GOT3 (cell line): ENCODE measurements at places on chromosomes 1 and 21.

- no peak for DNase-seq
Observed at GRCh38 chr1:72366466-72366865, 84.1 kb upstream of the NEGR1 start.

DNA sequence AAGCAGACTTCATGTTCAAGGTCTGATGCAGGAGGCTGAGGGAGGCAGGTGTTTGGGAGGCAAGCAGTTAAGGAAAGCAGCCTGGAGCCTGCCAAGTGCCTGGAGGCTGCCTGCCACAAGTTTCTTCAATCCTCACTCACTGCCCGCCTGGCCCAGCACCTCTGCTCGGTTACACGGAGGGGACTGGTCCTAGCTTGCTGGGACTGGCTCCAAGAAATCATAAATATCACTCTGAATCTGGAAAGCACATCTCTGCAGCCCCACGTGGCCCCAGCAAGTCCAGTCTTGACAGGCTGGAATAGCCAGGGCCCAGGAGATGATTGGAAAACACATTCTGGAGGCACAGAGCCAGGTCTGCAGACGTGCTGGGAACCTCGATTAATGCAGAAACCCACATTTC, 83.9 kb downstream of the BCAR3 start:
- DNase-seq = no peak

GRCh38 chr1:28144203-28145135, 32.0 kb downstream of the PTAFR start:
- DNase-seq = no peak

DNA sequence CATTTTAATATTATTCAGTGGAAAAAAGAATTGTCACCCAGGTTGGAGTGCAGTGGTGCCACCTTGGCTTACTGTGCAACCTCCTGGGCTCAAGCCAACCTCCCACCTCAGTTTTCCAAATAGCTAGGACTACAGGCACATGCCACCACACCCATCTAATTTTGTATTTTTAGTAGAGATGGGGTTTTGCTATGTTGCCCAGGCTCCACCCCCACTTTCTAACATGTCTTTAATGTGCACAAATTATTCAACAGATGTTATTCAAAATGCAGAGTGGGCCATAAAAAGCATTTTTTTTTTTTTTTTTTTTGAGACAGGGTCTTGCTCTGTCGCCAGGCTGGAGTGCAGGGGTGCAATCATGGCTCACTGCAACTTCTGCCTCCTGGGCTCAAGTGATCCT, 17.3 kb downstream of the DDX59 start:
- DNase-seq = no peak

- DNase-seq = no peak
Observed at GRCh38 chr1:85616364-85616705, 35.8 kb downstream of the CCN1 start.

DNA sequence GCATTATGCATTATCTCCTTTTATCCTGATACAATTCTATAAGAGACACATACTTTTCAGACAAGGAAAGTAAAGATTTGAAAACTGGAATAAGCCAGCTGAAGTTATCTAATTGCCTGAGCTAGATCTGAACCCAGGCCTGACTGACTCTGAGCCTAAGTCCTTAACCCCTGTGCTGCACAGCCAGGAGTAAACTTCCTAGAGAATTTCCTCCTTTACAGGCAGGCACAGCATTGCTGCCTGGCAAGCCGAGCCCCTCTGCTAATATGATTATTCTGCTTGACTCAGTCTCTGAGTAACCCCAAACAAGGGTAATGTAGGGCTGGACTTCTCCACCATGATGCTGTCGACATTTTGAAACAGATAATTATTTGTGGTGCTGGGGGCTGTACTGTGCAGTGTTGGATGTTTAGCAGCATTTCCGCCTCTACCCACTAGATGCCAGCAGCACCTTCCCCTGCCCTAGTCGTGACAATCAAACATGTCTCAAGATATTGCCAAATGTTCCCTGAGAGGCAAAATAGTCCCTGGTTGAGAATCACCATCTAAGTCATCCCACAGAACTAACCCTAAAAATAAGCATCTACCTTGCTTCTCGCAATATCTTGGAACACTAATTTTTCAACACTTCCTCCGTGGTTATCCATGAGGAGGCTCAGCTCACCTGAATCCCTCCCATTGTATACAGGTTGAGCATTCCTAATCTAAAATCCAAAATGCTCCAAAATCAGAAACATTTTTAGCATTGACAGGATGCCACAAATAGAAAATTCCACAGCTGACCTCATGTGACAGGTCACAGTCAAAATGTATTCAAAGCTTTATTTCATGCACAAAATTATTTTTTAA, 18.5 kb downstream of the CAMK1G start:
- DNase-seq = no peak

DNA sequence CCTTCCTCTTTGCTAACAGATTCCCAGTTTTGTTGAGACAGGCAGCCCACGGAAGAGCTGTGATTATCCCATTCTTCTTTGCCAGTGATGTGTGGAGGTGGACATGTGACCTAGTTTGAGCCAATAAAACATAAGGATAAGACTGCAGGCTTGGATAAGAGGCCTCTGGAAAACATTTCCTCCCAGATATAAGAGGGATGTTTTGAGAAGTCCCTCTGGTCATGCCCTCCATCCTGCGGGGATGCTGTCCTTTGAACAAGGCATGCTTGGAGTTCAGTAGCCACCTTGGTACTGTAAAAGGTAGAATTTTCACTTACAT, 155.7 kb downstream of the TM2D1 start:
- no peak for DNase-seq

- no peak for DNase-seq
Observed at GRCh38 chr1:66251546-66251945, 282.4 kb upstream of the SGIP1 start.

DNA sequence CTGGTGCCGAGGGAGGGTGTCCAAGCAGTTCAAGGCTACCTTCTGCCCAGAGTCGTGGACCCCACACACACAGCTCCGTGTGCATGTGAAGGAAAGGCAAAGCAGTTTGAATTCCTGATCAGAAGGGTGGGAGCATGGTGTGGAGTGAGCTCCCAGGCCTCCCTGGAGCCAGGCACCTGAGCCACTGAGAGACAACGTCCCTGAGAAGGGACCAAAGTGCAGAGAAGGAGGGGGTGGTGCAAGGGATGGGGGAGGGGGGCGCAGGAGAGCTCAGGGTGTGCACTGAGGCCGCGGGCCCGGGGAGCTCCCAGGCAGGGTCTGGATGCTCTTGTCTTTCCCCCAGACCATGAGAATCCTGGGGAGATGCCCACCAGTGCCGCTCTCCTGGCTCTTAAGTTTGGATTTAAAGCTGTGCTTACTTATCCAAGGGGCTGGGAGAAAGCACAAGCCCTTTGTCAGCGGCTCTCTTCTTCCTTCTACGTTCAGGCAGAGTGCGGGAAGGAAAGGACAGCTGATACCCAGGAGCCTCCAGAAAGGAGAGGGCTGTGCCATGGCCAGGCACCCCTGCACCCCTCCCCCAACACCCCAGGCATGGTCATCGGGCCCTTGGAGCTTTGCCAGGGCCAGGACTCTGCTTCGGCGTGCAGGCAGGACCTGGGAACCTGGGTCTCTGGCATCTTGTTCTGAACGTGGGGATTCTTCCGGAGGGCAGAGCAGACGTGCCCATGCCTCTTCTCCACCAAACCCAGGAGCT, 24.1 kb downstream of the ACTA1 start:
- no peak for DNase-seq

- no peak for DNase-seq
Observed at GRCh38 chr1:163084330-163084729, 15.2 kb downstream of the RGS4 start.

- DNase-seq = no peak
Observed at GRCh38 chr1:235093013-235093695, 35.5 kb downstream of the TOMM20 start.

- DNase-seq = no peak
Observed at GRCh38 chr1:52402860-52403240, 1.4 kb downstream of the ORC1 start.

GRCh38 chr21:40595806-40596205, 251.2 kb downstream of the DSCAM start:
- DNase-seq = no peak

DNA sequence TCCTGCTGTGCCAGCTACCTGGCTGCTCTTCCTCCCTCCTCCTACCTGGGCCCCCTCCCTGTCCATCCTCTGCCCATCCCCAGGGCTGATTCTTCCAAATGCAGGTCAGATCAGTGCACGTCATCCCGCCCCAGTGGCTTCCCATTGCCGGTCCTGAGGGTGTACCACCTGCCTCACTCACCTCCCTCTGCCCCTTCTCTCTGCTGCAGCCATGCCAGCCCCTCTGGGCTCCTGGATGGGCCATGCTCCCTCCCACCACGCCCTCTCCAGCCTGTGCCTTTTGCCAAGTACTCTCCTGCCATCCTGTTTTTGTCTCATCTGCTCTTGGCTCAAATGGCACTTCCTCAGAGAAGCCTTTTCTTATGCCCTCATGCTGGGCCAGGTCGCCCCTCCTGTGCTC, 95.8 kb downstream of the ARHGEF10L start:
- DNase-seq = no peak

GRCh38 chr1:43043695-43044094, 85.0 kb upstream of the SLC2A1 start:
- DNase-seq = no peak

DNA sequence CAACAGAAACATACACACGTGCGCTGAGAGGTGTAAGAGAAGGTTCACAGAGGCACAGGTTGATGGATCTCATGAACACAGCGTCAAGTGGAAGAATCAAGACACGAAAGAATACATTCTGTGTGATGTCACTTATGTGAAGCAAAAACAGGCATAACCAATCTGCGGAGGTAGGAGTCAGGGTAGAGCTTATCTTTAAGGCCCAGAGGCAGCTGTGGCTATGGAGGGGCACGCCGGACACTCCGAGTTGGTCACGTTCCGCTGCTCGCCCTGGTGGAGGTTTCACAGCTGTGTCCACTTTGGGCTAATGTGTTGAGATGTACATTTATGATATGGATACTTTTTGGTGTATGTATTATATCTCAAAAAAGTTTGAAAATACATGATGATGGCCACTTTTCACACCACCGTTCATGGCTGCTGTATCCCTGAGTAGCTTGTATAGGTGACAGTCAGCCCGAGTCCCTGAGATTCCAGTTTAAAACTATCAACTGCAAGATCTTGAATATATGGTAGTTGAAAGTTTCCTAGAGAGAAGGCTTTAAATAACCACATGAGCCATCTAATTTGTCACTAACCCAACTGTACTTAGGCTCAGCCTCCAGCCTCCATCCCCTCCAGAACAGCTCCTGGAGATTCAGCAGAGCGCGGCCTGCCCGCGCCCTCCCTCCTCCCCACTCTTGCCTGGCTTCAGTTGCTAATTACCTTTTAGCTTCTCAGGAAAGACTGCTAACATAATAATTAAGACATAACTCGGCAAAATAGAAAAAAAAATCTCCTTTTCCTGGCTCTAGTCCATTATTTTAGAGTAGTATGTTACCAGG, 6.7 kb upstream of the ADARB1 start:
- DNase-seq = no peak

GRCh38 chr21:44878053-44878982, 4.8 kb upstream of the PTTG1IP start:
- no peak for DNase-seq

DNA sequence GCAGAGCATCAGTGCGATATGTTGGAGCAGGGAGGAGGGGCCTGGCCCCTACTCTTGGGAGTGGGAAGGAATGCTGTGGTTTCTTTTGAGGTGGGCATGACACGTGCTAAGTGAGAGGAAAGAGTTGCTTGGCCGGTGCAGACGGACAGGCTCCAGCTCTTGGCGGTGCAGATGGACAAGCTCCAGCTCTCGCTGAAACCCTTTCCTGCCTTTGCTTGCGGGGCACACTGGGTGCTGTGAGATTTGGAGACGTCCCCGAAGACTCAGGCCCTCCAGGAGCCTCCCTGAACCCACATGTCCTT, 15.9 kb downstream of the PDXK start:
- DNase-seq = no peak

- no peak for DNase-seq
Observed at GRCh38 chr1:53580739-53581475, 121.7 kb downstream of the DMRTB1 start.

DNA sequence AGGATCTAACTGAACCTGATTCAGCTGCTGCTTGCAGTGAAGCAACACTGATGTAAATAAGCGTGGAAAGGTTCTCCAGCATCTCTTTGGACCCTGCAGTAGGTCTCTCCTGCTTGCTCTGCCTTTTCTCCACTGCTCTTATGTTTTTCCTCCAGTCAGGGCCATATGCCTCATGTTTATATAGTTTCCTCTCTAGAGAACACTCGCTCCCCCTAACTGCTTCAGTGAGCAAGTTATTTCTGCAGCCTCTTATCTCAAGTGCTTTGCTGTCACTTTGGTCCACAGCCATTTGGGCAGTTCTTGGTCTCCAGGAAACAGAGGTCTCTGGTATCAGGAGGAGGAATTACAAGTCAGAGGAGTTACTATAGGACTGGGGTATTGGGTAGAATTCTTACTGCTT, 5.3 kb downstream of the PRUNE1 start:
- DNase-seq = no peak

DNA sequence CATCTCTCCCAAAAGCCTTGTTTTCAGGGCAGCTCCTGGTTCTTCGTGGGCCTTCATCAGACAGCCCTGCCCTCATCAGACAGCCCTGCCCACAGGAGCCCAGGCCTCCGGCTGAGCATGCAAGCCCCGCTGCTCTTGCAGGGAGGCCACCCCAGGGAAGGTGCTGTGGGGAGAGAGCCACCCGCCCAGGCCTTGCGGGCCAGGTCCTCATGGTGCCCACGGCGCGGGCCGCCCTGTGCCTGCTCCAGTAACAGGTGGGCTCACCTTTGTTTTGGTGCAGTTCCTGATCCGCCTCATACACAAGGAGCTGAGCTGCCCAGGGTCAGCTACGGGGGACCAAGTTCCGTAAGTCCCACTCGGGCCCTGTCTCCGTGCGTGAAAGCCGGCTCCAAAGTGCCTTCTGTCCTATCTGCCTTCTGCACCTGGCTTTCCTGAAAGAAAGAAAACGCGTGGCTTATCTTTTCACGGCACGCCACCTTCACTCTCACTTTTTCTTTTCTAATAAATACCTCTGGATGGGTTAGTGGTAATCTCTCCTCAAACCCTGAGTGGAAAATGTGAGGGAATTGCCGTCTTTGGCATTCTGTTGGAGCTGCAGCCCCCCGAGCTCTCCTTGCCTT, 65.9 kb downstream of the SLC37A1 start:
- DNase-seq = no peak

DNA sequence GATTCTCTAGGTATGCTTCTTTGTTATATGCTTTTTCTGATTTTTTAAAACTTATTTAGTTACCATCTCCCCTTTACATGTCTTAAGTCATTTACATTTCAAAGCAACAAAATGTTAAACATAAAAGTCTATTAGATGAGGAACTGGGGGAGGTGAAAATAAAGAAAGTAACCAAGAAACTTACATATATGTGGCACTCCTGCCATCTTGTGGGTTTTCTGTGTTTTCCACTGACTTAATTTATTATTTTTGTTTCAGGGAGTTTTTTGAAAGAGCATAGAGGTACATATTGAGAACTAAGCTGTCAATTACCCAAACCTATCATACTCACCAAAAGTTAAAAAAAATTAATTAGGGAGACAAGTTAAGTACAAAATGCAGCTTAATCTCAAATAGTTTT, 1531.1 kb downstream of the MRPL39 start:
- DNase-seq = no peak

GRCh38 chr1:223066415-223066814, 76.6 kb downstream of the TLR5 start:
- DNase-seq = no peak
